Activated CD8-positive, alpha-beta T cell treated with anti-CD3 and anti-CD28 coated beads for 36 hours (primary cell): ENCODE measurements at places on chromosomes 5 and 9. TPM values are rescaled to one million over a fixed set of nuclear protein-coding genes. Genes with fewer than 3 reads are reported as not detected.
A peak's percentile ranks its signal among the peaks of the same experiment; 100 is the strongest.

DNA sequence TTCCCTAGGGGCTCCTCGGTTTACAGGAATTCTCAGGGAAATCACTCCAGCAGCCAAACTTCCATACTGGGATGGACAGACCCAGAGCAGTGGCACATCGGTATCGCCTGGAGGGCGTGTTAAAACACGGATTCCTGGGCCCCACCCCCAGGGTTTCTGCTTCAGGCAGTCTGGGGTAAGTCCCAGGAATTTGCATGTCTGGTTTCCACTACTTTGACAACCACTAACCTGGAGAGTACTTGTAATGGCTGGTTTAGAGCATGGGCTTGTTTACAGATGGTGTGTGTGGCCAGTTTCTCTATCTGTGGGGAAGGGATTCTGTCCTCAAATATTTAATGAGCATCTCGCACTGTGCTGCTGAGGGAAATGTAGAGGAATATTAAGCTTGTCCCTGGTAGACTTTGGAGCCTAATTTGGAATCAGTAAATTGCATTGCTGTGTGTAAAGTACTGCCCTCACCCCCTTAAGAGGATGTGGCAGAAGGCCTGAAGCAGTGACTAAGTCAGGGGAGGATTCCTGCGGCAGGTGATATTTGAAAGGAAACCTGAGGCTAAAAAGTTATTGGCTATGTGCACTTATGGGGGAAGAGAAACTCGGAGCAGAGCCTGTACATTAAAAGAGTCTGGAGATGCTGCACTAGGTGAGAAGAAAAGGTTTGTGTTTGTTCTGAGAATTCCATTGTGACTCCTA is 18.6 kb upstream of the TJP2 start:
- no peak for DNase-seq
- H3K36me3 ChIP-seq = no peaks in the 10 kb centered on the region

DNA sequence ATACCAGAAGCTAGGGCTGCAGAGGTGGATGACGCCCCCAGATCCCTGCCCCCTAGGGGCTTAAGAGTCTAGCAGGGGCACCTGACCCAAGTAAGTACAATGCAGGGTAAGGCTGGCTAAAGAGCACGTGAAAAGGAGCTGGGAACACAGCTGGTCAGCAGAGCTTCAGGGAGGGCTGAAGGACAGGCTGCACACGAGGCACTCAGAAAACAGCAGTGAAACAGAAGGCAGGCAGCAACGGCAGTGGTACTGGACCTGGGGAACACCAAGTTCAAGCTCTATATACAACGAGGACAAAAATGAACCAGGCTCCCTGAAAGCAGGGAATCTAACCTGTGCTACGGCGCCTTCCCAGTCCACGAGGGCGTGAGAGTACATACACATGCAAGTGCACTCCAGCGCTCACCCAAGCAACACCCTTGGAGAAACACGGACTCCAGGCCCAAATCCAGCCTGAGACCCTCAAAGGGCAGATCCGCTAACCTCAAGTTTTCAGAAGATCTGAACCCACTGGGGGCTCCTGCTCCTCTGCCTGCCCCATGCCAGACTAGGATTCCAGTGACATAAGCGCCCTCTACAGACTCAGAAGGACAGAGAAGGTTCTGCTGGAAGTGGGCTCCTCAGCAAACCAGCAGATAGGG is 57.4 kb downstream of the PSMB7 start:
- DNase-seq = no peak
- peaks cover 32% of the 10 kb centered on the region for H3K4me1 ChIP-seq
- H3K4me3 ChIP-seq = no peak overlapping the region
- H3K27ac ChIP-seq = peak overlapping the region; percentile 73
- H3K36me3 ChIP-seq = peaks cover 6% of the 10 kb centered on the region

- no peak for DNase-seq
- H3K27me3 ChIP-seq = peaks cover 6% of the 10 kb centered on the region
- no peak overlapping the region for H3K27ac ChIP-seq
Observed at GRCh38 chr5:116740771-116741170, 166.1 kb upstream of the SEMA6A start.

GRCh38 chr5:149406203-149406978 is 27.3 kb upstream of the IL17B start:
- no peaks in the 10 kb centered on the region for H3K27me3 ChIP-seq
- H3K4me1 ChIP-seq = no peaks in the 10 kb centered on the region
- H3K27ac ChIP-seq = no peak overlapping the region
- no peaks in the 10 kb centered on the region for H3K36me3 ChIP-seq
- no peak for DNase-seq
- no peak overlapping the region for H3K4me3 ChIP-seq

GRCh38 chr9:38227061-38227540 is 158.1 kb upstream of the SHB start:
- H3K4me3 ChIP-seq = peak overlapping the region; percentile 62
- H3K27me3 ChIP-seq = no peaks in the 10 kb centered on the region
- peak overlapping the region; percentile 34 for H3K27ac ChIP-seq
- H3K36me3 ChIP-seq = no peaks in the 10 kb centered on the region
- peak; percentile 84 for DNase-seq

DOCK2 gene
- 180 TPM for total RNA-seq

DNA sequence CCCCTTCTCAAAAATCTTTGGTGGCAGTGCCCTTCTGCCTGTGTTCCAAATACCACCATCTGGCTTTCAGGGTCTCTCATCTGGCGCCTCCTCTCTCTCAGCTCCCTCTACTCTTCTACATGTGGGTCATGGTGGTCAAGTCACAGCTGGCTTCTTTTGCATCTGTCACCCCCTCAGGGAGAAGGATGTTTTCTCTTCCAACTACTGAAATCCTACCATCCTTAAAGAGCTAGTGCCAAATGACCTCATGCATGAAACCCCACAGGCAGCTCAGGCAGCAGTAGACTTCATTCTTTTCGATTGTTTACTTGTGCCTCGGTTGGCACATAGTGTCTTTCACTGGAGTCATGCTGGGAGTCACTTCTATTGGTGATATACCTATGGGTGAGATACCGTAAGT is 219.2 kb downstream of the DCP2 start:
- H3K4me1 ChIP-seq = no peaks in the 10 kb centered on the region
- no peak overlapping the region for H3K27ac ChIP-seq
- no peak for DNase-seq
- H3K36me3 ChIP-seq = no peaks in the 10 kb centered on the region
- H3K27me3 ChIP-seq = no peaks in the 10 kb centered on the region
- H3K4me3 ChIP-seq = no peak overlapping the region

DNA sequence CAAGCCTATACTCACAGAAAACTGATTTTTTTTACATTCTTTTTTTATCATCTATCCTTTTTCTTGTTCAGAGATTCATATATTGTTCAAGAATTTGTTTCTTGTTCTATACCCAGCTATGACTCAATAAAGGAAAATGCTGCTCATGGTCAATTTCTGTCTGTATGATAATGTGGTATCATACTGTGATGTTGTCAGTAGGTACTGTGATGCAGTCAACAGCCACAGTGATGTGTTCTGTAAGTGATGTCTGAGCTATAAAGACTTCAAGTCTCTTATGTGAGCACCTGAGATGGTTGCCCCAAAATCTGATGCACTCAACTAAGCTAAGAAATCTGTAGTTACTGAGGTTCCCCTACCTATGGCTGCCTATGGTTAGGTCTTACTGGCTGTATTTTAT is 294.2 kb upstream of the GRIN3A start:
- no peak overlapping the region for H3K27ac ChIP-seq
- H3K4me3 ChIP-seq = no peak overlapping the region
- no peak for DNase-seq

RNF183 gene
- not detected for total RNA-seq

LHX3 gene
- not detected for total RNA-seq

OLFML2A gene
- total RNA-seq = not detected

DNA sequence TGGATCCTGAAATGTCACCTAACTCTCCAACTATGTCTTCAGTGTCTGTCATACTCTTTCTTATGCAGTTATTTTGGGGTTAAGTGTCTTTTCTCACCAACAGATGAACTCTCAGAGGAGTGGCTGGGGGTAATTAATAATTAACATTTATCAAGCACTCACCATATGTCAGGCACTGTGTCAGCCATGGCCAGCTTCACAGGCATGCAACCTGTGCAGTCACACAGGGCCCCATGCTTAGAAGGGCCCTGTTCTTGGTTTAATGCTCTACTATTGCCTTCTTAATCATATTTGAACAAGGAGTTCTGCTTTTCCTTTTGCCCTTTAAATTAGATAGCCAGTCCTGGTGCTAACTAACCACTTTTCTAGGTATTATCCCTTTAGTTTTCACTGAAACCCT is 3.4 kb upstream of the GRPEL2 start:
- H3K4me3 ChIP-seq = no peak overlapping the region
- H3K36me3 ChIP-seq = peaks cover 10% of the 10 kb centered on the region
- H3K4me1 ChIP-seq = peaks cover 21% of the 10 kb centered on the region
- no peak for DNase-seq
- H3K27ac ChIP-seq = no peak overlapping the region

- peaks cover 43% of the 10 kb centered on the region for H3K4me1 ChIP-seq
- peak; percentile 25 for DNase-seq
- peak overlapping the region; percentile 96 for H3K27ac ChIP-seq
- peaks cover 44% of the 10 kb centered on the region for H3K36me3 ChIP-seq
- peak overlapping the region; percentile 89 for H3K4me3 ChIP-seq
Observed at GRCh38 chr5:43121913-43122484, 1.3 kb downstream of the ZNF131 start.

GRCh38 chr9:15426019-15426418 is 3.3 kb downstream of the SNAPC3 start:
- DNase-seq = no peak
- peaks cover 50% of the 10 kb centered on the region for H3K4me1 ChIP-seq
- H3K27me3 ChIP-seq = no peaks in the 10 kb centered on the region
- H3K27ac ChIP-seq = no peak overlapping the region
- peaks cover 34% of the 10 kb centered on the region for H3K36me3 ChIP-seq

CNTLN gene
- total RNA-seq = 0.40 TPM

- no peaks in the 10 kb centered on the region for H3K27me3 ChIP-seq
- DNase-seq = no peak
- peaks cover 16% of the 10 kb centered on the region for H3K4me1 ChIP-seq
Observed at GRCh38 chr9:15354713-15355112, 47.7 kb upstream of the TTC39B start.

GRCh38 chr9:28750136-28750535 is 1176.9 kb upstream of the C9orf72 start:
- no peaks in the 10 kb centered on the region for H3K36me3 ChIP-seq
- no peak overlapping the region for H3K27ac ChIP-seq
- no peaks in the 10 kb centered on the region for H3K27me3 ChIP-seq
- no peaks in the 10 kb centered on the region for H3K4me1 ChIP-seq

DNA sequence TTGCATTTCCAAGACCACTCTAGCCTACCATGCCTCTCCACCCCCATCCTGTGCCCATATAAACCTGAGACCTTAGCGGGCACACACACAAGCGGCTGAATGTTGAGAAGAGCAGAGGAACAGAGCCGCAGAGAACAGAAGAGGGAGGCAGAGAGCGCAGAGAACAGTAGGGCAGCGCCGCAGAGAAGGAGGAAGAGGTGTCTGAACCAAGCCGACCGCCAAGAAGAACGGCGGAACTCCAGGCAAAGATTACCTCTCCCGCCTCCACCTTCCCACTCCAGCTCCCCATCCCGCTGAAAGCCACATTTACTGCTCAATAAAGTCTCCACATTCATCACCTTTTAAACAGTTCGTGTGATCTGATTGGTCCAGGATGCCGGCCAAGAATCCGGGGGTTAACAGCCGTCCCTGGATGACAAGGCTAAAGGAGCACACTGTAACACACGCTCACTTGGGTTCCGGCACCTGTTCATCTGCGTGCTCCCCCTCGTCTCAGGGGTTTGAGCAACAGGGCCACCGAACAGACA is 33.2 kb downstream of the GRIN3A start:
- peak; percentile 53 for DNase-seq
- H3K27me3 ChIP-seq = peaks cover 15% of the 10 kb centered on the region
- no peaks in the 10 kb centered on the region for H3K36me3 ChIP-seq
- peaks cover 11% of the 10 kb centered on the region for H3K4me1 ChIP-seq
- no peak overlapping the region for H3K27ac ChIP-seq

SEMA6A gene
- total RNA-seq = not detected

GRCh38 chr5:151584057-151584937 is 6.8 kb downstream of the FAT2 start:
- no peak overlapping the region for H3K4me3 ChIP-seq
- peaks cover 1% of the 10 kb centered on the region for H3K27me3 ChIP-seq
- DNase-seq = no peak
- H3K27ac ChIP-seq = no peak overlapping the region
- no peaks in the 10 kb centered on the region for H3K4me1 ChIP-seq
- no peaks in the 10 kb centered on the region for H3K36me3 ChIP-seq

DNA sequence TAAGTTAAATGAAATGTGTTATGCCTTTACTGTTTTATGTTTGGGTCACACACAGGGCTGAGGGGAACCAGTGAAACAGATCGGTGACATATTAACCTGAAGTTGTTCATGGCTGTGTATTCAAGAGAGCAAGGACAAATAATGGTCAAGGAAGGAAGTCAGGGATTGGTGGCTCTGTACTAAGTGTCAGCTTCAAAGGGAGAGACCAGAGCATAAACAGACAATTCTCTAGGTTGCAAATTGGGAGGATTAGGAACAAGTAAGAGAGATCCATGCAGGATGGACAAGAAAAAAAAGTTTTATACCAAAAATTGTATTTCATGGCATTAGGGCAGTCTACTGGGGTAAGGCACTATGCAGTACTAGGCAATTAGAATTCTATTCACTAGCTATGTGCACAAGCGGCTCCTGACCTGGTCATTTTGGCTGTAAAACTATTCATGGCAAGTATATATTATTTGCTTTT is 156.3 kb downstream of the PLPPR1 start:
- no peak for DNase-seq
- no peaks in the 10 kb centered on the region for H3K4me1 ChIP-seq
- H3K36me3 ChIP-seq = no peaks in the 10 kb centered on the region
- no peak overlapping the region for H3K4me3 ChIP-seq

- H3K36me3 ChIP-seq = no peaks in the 10 kb centered on the region
- no peak overlapping the region for H3K27ac ChIP-seq
- no peak for DNase-seq
- no peaks in the 10 kb centered on the region for H3K27me3 ChIP-seq
- H3K4me1 ChIP-seq = no peaks in the 10 kb centered on the region
- no peak overlapping the region for H3K4me3 ChIP-seq
Observed at GRCh38 chr5:129499208-129499852, 39.2 kb downstream of the ADAMTS19 start.

IFNA13 gene
- total RNA-seq = not detected

DNA sequence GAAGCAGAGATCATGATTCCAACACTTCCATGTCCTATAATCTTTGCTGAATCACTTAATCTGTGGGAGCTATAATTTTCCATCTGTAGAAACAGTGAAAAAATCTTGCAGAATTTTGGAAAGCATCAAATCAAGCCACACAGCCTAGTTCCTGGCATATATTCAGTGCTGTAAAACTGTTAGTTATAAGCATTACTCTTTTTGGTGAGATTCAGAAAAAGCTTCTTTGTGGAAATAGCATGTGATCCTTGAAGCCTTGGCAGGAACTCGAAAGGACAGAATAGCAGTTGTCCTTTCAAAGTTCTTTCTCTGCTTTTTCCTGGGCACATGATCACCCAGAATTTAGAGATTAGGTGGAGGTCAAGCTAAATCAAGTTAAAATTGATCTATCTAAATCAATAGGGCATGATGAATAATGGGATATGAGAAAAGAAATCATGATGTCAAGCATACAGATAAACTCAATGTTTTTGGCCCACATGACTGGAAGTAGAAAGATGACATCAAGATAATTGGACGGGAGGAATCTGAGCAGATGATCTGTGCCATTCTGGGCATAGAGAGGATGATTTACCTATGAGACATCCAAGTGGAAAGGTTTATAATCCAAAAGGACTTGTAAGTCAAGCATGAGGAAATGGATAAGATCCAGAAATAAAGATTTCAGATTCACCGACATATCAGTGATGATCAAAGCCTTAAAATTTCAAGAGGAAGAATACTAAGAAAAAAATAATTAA is 73.1 kb downstream of the TMEM232 start:
- no peak overlapping the region for H3K27ac ChIP-seq
- H3K4me1 ChIP-seq = no peaks in the 10 kb centered on the region
- H3K27me3 ChIP-seq = peaks cover 5% of the 10 kb centered on the region
- no peak for DNase-seq
- no peak overlapping the region for H3K4me3 ChIP-seq

C5orf58 gene
- total RNA-seq = not detected
